ENCODE measurements at places on chromosomes 11 and 22.

DNA sequence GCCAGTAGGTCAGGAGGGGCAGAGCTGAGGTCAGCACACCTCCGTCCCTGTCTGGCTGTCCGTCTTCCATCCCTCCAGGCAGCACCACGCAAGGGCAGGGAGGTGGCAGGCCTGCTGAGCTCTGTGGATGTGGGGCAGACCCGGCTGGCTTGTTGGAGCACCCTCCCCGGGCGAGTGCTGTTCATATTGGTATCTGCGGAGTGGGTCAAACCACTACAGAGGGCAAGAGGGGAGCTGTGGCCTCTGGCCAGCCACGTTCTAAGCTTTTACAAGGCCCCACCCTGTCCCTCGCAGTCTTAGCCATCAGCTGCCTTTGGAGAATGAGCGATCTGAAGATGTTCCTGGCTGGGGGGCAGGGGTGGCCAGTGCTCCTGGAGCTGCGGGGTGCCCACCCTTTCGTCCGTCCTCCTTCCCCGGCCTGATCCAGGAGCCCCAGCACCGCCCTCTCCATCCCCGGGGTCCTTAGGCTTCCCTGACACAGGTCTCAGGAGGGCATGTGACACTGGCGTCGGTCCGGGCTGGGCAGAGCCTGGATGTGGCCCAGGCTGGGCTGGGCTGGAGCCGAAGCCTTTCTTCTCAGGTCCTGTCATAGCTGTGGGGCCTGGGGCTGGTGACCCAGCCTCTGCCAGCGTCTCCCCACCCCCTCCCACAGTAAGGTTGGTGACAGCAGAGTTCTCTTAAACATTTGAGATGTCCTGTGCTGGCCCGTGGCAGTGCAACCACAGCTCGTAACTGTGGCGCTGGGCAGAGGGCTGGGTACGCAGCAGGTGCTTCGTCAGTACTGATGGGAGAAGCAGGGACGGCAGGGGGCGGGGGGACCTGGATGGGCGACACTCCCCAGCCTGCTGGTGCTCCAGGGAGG lies 31.7 kb upstream of the GRAMD4 start:
- no peak for DNase-seq

DNA sequence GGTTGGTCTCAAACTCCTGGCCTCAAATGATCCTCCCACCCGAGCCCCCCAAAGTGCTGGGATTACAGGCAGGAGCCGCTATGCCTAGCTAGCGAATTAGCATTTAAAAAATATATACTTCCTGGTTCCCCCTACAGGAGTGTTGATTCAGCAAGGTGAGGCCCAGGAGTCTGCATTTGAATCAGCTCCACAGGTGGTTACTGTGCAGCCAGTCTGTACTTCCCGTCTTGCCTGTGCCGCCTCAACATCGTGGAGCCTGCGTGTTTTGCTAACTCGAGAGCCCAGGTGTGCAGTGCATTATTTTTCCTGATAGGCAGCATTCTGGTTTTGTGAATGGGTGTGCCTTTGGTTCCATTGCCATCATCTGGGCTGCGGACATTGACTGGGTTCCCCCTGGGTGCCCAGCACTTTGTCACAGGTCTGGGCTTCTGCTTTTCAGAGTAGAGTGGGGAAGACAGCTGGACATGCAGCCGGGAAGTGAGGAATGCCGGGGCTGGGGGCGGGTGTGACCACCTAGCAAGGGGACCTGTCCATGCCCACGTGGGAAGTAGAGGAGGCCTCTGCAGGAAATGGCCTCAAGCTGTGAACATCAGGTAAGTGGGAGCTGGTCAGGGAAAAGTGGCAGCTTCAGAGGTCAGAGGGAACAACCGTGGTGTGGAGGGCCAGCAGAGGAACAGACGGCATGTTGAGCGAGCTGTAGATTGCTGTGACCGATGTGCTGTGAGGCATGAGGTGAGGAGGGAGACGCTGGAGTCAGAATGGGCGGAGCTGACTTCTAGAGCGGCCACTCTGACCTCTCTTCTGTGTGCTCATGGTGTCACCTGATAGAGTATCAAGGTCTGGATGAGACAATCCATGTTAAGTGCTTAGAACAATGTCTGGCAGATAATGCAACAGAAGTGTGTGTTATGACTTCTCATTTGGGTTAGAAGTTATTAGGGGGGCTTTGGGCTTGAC lies 42.2 kb downstream of the PPFIA1 start:
- no peak for DNase-seq

DNA sequence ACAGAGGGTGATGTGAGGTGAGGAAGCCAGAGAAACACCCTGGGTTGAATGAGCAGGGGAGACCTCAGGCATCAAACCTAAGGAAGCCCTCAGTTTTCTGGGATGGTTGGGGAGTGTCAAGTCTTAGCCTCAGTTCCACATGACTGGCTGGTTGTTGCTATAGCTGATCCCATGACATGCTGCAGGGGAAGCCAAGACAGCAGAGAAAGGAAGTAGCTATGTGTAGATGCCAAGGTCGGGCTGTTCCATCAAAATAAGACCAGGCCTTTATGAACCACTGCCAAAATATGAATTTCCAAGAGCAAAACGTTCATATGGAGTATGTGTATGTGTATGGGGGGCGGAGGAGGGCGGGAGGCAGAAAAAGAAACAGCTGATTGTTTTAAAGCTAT lies 11.6 kb downstream of the CD59 start:
- DNase-seq: no peak

DNA sequence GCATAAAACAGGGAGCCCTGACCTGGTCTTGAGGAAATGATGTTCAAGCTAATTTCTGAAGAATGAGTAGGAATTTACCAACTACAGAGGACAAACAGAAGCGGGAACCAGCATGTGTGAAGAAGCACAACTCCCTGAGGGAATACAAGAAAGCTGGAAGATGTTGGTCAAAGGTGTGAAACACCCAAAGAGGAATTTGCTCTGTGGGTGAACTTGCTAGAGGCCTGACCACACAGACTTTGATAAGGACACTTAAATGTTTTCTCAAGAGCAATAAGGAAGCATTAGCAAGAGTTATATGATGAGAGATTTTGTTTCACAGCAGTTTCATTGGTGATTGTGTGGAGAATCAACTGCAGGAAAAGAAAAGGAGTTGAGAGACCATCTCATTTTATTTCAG lies 17.6 kb downstream of the SLC5A12 start:
- DNase-seq: no peak

- DNase-seq: no peak
Measured at GRCh38 chr11:6258141-6258540, 1.5 kb upstream of the CCKBR start.

- no peak for DNase-seq
Measured at GRCh38 chr11:1943576-1943975, 3.6 kb upstream of the MRPL23 start.
